Anterior cingulate cortex (tissue), 58 donors: ENCODE measurements at places on chromosomes 3 and 15.
A peak's percentile ranks its signal among the peaks of the same experiment; 100 is the strongest.

DNA sequence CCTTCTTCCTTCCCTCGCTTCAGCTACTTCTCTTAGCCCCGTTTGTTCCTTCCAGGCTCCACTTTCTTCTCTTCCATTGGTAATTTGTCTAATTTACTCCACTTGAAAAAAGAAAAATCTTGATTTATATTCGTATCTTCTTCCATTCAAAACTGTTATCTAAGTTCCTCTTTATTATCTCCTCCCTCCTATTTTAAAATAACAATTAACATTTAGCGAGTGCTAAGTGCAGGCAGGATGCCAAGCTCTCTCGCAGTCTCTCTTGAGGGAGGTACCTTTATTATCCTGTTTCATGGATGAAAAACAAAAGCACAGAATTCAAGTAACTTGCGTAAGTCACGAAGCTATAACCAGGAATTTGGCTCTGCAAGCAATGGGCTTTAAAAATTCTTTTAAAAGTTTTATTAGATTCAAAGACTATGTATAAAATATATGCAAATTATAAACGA is 418.9 kb upstream of the NAALADL2 start:
- DNase-seq: no peak

GRCh38 chr3:39350714-39351113 is 21.2 kb downstream of the CCR8 start:
- DNase-seq: no peak

- DNase-seq: peak; percentile 75
Observed at GRCh38 chr15:90895571-90896117, 7.5 kb upstream of the MAN2A2 start.

- no peak for DNase-seq
Observed at GRCh38 chr3:140056047-140056446, 121.1 kb downstream of the CLSTN2 start.

GRCh38 chr15:43029476-43029875 is 76.4 kb downstream of the UBR1 start:
- no peak for DNase-seq

DNA sequence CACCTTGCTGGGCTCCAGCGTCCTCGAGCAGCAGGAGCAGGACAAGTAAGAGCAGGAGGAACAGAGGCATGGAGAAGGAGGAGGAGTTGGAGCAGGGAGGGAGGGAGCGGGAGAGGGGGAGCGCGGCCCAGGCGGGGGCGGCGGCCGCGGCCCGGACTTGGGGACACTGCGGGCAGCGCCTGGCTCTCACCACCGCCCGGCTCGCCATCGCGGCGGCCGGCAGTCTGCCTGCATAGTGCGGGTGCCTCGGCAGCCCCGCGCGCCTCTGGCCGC is 440 bp downstream of the DCBLD2 start:
- peak; percentile 52 for DNase-seq
